MG63 (cell line): ENCODE measurements at places on chromosomes 3 and 15. TPM values are rescaled to one million over a fixed set of nuclear protein-coding genes. Genes with fewer than 3 reads are reported as not detected.
A peak's percentile ranks its signal among the peaks of the same experiment; 100 is the strongest.

Gene EXD1
- not detected in 2 replicates for total RNA-seq

Gene ARPIN
- total RNA-seq = 4.0 and 6.4 TPM in 2 replicates

Gene UNC13C
- not detected in 2 replicates for total RNA-seq

Gene SLC6A20
- not detected in 2 replicates for total RNA-seq

Gene BSN
- 0.05 and 0.23 TPM in 2 replicates for total RNA-seq

DNA sequence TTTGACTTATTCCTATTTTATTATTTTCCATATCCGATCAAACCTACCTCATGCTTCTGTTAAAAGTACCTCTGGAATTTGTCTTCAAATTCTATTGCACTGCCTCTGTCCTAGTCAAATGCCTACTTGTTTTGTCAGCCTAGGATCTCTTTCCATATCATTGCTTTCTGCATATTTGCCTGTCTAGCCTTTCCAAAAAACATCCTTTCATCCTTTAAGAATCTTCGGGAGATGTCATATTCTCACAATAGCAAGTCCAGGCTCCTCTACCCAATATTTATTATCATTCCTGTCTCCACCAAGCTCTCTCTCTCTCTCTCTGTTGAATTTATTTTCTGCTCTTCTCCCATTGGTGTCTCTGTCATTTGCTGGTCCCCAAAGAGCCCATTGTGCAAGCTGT, 80.1 kb downstream of the LRRC28 start:
- DNase-seq = no peak

GRCh38 chr3:108833611-108834010, 11.0 kb downstream of the TRAT1 start:
- DNase-seq = no peak

DNA sequence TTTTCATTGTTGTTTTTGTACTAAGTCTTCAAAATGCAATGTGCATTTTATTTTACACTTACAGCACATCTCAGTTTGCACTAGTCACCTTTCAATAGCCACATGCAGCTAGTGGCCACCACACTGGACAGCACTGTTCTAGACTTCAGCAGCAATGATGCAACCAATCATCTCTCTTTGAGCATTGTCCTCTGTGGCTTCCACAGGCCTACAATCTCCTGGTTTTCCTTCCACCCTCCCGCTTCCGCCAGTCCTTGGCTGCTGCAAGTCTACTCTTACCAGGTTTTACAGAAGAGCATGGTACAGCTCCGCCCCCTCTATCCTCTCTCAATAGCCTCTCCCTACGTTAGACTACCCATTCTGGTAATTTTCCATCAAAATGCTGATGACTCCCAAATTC, 25.1 kb upstream of the FSIP1 start:
- DNase-seq = no peak

GRCh38 chr3:187725653-187726370, 19.5 kb downstream of the BCL6 start:
- no peak for DNase-seq

GRCh38 chr15:33064878-33065277, 129.6 kb downstream of the FMN1 start:
- peak; percentile 41 for DNase-seq

DNA sequence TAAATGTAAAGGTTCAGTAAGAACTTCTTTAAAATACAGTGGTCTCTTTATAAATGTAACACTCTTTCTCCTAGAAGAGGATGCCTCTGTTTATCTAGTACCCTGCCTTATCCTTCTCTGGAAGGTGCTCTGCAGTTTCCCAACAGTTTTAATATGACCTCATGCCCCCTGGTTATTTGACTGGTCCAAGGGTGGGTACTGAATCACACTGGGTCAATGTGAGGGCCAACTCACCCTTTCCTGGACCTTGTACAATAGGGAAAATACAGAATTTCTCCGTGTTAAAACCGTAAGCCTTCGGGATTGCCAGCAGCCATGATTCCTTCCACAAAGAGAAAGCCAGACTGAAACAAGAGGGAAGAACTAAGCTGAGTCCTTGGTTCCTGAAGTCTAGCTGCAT, 9.2 kb downstream of the DCBLD2 start:
- no peak for DNase-seq

GRCh38 chr3:158659454-158660237, 12.8 kb downstream of the LXN start:
- peak; percentile 52 for DNase-seq

GRCh38 chr3:42061713-42062380, 29.3 kb upstream of the TRAK1 start:
- DNase-seq = peak; percentile 89

GRCh38 chr3:112373924-112374323, 41.0 kb downstream of the CD200 start:
- no peak for DNase-seq

- no peak for DNase-seq
Measured at GRCh38 chr15:74656935-74657535, 38.8 kb downstream of the EDC3 start.

DNA sequence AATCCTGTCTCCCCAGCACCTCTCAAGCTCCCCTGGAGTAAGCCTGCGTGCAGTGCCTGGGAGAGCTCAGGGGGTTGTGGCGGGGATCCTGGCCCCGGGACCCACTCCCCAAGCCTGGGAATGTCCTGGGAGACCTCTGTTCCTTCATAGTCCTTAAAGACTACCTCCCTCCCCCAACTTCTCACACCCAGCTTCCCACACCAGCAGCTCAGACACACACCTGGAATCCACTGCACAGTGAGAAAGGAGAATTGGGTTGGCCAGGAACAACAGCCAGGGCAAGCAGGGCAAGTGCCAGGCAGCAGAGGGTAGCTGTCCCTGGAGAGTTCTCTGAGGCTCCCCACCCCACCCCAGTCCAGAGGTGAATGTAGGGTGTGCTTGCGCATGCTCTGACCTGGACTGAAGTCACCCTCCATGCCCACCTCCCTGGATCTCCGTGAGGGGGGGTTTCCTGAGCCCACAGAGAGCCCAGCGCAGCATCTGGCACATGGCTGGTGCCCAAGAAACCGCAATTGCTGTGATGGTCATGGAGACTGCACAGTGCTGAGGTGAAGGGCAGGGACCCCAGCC, 22.2 kb downstream of the PSTPIP1 start:
- no peak for DNase-seq

DNA sequence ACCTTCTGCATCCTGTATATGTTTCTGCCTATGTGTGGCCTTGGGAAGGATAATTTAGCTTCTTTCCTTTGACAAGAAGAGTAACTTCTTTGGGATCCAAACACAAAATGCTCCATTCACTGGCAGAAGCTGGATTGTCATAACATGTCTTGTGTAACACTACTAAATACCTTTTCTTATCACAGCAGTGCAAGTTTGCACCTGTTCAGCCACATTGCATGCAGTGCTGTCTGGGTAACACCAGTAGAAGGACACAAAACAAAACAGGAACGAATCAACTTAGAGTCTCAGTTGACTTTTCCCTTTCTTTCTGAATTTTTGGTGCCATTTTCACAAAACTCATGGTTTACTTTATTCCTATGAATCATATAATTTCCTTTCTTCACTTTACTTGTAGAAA, 43.6 kb upstream of the TNIK start:
- no peak for DNase-seq

DNA sequence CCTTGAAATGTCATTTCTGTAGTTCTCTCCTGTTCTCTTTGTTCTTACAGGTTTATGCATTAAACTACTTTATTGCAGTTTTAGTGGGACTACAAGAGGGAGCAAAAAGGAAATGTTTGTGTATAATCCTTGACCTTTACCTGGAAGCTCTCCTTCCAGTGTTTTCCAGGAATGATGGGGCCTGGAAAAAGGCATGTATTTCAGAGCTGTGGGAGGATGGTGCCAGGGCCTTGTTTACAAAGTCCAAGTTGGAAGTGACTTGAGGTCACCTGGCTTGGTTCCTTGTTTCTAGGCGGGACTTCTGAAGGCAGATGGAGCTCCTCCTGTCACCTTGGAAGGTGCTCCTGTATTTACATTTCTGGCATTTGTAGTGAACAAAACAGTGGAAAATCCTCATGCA, 15.1 kb downstream of the ACVR2B start:
- DNase-seq = no peak

- peak; percentile 68 for DNase-seq
Measured at GRCh38 chr3:192917028-192917403, 640 bp downstream of the MB21D2 start.

DNA sequence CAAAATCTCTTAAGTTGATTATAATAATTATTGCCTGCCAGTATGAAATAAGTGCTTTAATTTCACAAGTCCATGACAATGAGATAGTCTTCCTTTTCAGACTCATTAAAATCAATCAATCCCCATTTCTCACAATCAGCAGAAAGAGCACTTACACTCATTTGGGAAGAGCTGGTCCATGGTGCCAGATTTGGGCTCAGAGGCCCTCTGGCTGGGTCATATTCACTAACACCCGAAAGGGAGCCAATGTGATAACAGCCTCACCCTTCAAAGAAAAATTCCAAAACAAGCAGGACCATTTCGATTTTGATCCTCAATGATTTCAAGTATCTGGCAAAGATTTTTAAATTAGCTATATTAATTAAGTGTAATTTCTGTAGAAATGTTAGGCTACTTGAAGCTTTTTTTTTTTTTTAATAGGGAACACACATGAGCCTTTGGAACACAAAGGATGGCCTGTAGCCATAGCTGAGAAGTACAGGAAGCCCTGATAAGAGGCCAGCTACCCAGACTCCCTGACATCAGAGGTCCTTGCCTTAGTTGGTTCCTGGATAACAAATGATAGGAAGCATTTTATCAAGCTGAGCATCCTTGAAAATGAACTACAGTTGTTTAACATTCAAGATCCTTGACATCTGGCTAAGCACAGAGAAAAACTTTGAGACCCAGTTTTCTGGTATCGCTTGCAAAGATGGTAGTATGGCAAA, 17.1 kb downstream of the MCF2L2 start:
- no peak for DNase-seq

DNA sequence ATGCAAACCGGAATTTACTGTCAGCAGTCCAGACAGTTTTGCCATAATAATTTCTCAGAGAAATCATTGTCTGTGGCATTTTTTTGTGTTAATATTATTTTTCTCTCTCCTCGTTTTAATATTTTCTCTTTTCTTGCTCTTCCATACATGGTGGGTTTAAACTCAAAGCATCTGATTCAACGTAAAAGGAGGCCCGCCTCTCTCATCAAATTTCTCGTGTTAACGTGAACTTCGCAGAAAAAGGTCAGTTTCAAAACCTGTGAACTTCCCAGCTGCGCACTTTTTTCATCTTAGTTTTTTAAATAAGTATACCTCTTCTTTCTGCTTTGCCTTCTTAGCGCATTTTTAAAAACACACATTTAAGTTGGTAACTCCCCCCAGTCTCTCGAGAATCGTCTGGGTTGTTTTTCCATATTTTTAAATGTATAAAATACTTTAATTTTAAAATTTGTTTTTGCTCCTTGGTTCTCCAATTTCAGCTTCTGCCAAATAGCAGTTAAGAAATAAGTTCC, 9.1 kb downstream of the SHOX2 start:
- no peak for DNase-seq

DNA sequence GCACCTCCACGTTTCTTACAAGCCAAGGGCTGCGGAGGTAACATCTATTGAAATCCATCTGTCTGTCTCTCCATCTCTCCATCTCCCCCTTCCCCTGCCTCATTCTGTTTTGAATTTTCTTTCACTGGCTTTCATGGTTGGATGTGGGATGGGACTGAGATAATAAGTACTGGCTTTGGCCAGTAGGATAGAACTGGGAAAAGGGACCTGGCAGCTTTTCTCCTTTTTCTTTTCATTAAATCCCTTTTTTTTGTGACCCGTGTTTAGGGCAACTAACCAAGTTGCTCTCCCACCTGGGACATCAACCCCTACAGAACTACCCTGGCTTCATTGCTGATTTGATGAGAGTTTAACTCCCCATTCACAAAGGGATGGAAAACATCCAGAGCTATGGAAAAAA, 66.8 kb upstream of the ADAMTSL3 start:
- DNase-seq = no peak

- no peak for DNase-seq
Measured at GRCh38 chr3:144380849-144381248, 409.2 kb downstream of the DIPK2A start.

GRCh38 chr3:10273702-10274305, 18.9 kb downstream of the GHRL start:
- DNase-seq = no peak

- DNase-seq = no peak
Measured at GRCh38 chr3:131786386-131786785, 248.4 kb downstream of the CPNE4 start.

DNA sequence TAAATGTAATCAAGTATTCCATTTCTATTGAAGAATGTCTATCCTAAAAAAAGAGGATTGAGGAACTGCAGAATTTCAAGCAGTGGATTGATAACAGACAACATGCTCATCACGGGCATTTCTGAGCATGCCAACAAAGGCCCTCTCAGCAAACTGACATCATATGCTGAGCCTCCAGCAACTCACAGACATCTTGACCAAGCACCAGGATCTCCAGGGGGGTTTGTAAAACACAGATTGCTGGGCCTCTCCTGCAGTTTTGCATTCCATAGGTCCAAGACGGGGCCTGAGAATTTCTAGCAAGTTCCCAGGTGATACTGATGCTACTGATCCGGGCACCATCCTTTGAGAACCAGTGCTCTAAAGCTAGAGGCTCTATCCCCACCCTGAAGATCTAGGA, 85.0 kb downstream of the FOXP1 start:
- no peak for DNase-seq

DNA sequence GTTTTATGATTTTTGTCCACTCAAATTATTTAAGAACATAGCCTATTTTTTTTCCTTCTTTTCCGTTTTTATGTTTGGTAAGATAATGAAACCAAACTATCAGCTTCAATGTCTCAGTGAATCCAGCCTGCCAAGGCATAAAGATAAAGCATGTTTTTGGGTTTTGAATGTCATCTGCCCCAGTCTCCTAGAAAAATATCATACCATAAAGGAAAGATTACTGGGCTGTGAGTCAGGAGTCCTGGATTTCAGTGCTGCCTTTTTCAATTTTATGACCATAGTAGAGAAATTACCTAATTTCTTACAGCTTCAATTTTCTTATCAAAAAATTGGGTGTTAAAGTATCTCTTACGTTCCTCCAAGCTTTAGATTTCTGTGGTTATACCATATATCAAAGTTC, 87.5 kb downstream of the GAP43 start:
- no peak for DNase-seq

- no peak for DNase-seq
Measured at GRCh38 chr15:69105451-69105985, 54.9 kb upstream of the GLCE start.
